ENCODE measurements at places on chromosomes 7 and 10. TPM values are rescaled to one million over a fixed set of nuclear protein-coding genes. Genes with fewer than 3 reads are reported as not detected.

GRCh38 chr7:16350634-16351033 lies 70.7 kb downstream of the CRPPA start:
- no peak for DNase-seq
- H3K4me3 ChIP-seq: no peak overlapping the region
- peaks cover 2% of the 10 kb centered on the region for H3K4me1 ChIP-seq
- H3K36me3 ChIP-seq: no peaks in the 10 kb centered on the region
- H3K27ac ChIP-seq: no peak overlapping the region

The DNAJC1 gene
- 46.2 TPM for total RNA-seq

The WNT8B gene
- not detected for total RNA-seq

DNA sequence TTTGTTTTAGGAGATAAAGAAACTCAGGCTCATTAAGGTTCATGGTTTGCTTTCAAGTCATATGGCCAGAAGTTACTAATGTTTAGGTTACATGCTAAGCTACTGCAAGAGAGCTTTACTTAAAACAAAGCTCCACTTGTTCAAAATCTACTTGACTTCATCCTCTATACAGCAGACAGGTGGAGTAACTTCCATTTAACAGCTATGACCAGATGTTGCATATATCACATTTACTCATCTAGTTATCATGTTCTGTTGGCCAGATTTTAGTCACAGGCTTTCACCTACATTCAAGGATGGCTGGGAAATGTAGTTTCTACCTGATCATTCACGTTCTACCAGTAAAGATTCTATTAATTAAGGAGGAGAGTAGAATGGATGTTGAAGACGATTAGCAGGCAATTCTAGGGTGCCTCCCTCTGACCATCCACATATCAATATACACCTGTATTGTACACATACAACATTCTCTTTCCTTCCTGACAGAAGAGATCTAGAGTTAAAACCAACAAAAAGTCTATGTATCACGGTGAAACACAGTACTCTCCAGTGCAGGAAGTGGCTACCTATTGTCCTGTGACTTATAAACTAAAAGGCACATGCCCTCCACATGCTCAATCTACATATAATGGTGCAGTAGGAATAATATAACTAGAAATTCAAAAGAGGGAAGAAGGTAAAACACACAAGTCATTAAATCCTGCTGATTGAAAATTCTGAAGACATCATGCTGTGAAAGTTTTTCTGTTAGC lies 488.0 kb downstream of the MDFIC start:
- H3K4me1 ChIP-seq: no peaks in the 10 kb centered on the region
- no peak for DNase-seq
- no peak overlapping the region for H3K4me3 ChIP-seq
- no peak overlapping the region for H3K27ac ChIP-seq
- no peaks in the 10 kb centered on the region for H3K27me3 ChIP-seq

- H3K27ac ChIP-seq: no peak overlapping the region
- no peaks in the 10 kb centered on the region for H3K4me1 ChIP-seq
- H3K4me3 ChIP-seq: no peak overlapping the region
- no peaks in the 10 kb centered on the region for H3K36me3 ChIP-seq
Measured at GRCh38 chr10:59887972-59888640, 18.2 kb downstream of the CCDC6 start.

The TUBB8 gene
- total RNA-seq: not detected

GRCh38 chr7:28815928-28816373 lies 142.2 kb downstream of the TRIL start:
- H3K27me3 ChIP-seq: no peaks in the 10 kb centered on the region
- H3K4me3 ChIP-seq: no peak overlapping the region
- no peak for DNase-seq
- no peak overlapping the region for H3K27ac ChIP-seq
- H3K4me1 ChIP-seq: peaks cover 5% of the 10 kb centered on the region

The SGMS1 gene
- total RNA-seq: 82.1 TPM

DNA sequence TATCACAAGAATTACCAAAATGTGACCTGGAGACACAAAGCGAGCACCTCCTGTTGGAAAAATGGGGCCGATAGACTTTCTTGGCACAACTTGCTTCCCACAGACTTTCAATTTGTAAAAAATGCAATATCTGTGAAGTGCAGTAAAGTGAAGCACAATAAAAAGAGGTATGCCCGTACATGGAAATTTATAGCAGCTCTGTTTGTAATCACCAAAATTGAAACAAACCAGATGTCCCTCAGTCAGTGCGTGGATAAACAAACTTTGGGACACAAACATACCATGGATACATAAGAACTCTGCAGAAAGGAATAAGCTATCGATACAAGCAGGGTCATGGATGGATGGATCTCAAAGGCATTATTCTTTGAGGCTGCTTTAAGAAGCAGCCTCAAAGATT lies 33.6 kb downstream of the ARID5B start:
- DNase-seq: peak; percentile 51
- H3K4me1 ChIP-seq: peaks cover 24% of the 10 kb centered on the region
- no peaks in the 10 kb centered on the region for H3K27me3 ChIP-seq
- H3K36me3 ChIP-seq: no peaks in the 10 kb centered on the region
- no peak overlapping the region for H3K4me3 ChIP-seq

GRCh38 chr10:35422228-35422627 lies 85.9 kb downstream of the CCNY start:
- no peak for DNase-seq
- no peaks in the 10 kb centered on the region for H3K27me3 ChIP-seq
- H3K4me3 ChIP-seq: no peak overlapping the region
- H3K27ac ChIP-seq: peak overlapping the region; percentile 75
- H3K36me3 ChIP-seq: no peaks in the 10 kb centered on the region
- H3K4me1 ChIP-seq: peaks cover 26% of the 10 kb centered on the region

- no peaks in the 10 kb centered on the region for H3K36me3 ChIP-seq
- H3K27me3 ChIP-seq: no peaks in the 10 kb centered on the region
- H3K4me3 ChIP-seq: no peak overlapping the region
Measured at GRCh38 chr7:85596827-85597226, 410.0 kb upstream of the SEMA3D start.

GRCh38 chr7:50826371-50827172 lies 43.9 kb upstream of the GRB10 start:
- DNase-seq: peak; percentile 74
- peak overlapping the region; percentile 3 for H3K4me3 ChIP-seq
- H3K27ac ChIP-seq: no peak overlapping the region

The SP4 gene
- 4.9 TPM for total RNA-seq

The SKIDA1 gene
- 0.51 TPM for total RNA-seq

DNA sequence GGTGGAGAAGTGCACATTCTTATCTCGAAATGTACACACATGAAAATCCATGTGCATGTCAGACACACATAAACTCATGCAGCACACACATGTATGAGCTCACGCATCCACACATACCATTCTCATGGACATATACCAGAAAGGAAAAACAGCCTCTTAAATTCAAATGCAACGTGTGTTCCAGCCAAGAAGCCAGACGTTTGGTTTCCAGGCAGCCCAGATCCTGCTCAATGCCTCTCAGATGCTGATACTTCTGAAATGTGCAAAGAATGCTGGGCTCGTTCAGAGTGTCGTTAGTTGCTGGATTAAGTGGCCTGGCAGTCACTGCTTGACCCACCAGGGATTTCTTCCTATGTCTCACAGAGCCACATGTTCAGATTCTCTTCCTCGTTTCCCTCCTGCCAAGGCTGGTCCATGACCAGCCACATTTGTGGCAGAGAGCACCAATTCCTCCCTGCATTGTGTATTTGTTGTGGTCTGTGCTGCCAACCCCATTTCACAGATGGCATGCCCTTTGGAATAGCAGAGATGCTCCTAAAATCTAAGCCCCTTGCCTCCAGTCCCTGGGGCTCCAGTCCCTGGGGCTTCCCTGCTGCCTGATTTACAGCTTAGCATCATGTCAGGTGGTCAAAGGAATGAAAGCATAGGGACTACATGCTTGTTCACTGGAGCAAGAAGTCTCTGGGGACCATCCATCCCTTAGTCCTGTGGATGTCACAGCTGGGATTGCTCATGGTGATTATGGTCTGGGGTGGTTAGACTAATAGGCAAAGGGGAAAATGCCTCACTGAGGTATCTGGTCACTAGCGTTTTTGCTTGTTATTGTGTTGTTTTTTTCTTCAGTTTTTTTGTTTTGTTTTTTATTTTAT lies 426.6 kb downstream of the PLXNA4 start:
- DNase-seq: no peak
- H3K4me1 ChIP-seq: no peaks in the 10 kb centered on the region
- no peak overlapping the region for H3K4me3 ChIP-seq
- H3K27ac ChIP-seq: no peak overlapping the region
- no peaks in the 10 kb centered on the region for H3K36me3 ChIP-seq

DNA sequence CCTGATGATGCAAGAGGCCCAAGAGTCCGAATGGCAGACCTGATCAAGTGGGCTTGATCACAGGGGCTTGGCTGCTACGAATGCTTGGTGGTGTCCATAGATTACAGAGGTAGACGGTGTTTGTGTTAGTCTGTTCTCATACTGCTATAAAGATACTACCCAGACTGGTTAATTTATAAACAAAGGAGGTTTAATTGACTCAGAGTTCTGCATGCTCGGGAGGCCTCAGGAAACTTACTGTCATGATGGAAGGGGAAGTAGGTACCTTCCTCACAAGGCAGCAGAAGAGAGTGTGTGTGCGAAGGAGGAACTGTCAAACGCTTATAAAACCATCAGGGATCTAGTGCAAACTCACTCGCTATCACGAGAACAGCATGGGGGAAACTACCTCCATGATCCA lies 268.9 kb upstream of the KLF6 start:
- no peaks in the 10 kb centered on the region for H3K4me1 ChIP-seq
- H3K36me3 ChIP-seq: no peaks in the 10 kb centered on the region
- H3K4me3 ChIP-seq: no peak overlapping the region
- H3K27ac ChIP-seq: no peak overlapping the region

GRCh38 chr10:55168343-55168742 lies 367.3 kb upstream of the PCDH15 start:
- H3K36me3 ChIP-seq: no peaks in the 10 kb centered on the region
- no peaks in the 10 kb centered on the region for H3K4me1 ChIP-seq
- no peak overlapping the region for H3K4me3 ChIP-seq
- no peaks in the 10 kb centered on the region for H3K27me3 ChIP-seq
- no peak overlapping the region for H3K27ac ChIP-seq

- DNase-seq: no peak
- H3K27me3 ChIP-seq: no peaks in the 10 kb centered on the region
- no peak overlapping the region for H3K4me3 ChIP-seq
- H3K36me3 ChIP-seq: peaks cover 8% of the 10 kb centered on the region
- peaks cover 2% of the 10 kb centered on the region for H3K4me1 ChIP-seq
Measured at GRCh38 chr10:132326344-132326889, 5.6 kb upstream of the LRRC27 start.

The DYNC1I1 gene
- total RNA-seq: 0.17 TPM

DNA sequence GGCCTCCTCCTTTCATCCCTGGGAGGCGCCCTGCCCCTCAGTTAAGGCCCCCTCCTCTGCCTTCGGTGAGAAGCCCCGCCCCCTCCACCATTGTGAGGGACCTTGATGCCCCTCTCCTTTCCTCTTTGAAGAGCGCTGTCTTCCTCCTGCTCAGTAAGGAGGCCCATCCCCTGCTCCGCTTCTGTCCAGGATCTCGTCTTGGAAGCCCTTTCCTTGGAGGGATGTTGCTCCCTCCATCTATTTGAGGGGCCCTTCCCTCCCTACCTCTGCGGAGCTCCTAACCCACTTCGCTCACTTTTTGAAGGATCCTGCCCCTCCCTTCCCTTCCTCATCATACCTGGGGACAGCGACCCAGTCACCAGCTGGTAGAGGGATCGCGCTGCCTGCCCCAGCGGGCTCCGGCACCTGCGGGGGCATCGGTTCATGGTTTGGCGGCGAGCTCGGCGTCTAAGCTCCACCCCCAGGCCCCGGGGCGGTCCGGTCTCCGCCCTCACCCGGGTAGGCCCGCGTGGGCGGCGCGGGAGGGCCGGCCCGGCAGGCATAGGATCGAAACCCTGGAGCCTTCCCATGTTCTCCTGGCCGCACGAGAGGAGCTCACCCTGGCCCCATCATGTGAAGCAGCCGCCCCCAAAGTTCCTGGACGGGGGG lies 4.1 kb downstream of the KCNIP2 start:
- no peaks in the 10 kb centered on the region for H3K36me3 ChIP-seq
- no peak for DNase-seq
- no peak overlapping the region for H3K27ac ChIP-seq
- no peaks in the 10 kb centered on the region for H3K4me1 ChIP-seq
- H3K4me3 ChIP-seq: peak overlapping the region; percentile 9

DNA sequence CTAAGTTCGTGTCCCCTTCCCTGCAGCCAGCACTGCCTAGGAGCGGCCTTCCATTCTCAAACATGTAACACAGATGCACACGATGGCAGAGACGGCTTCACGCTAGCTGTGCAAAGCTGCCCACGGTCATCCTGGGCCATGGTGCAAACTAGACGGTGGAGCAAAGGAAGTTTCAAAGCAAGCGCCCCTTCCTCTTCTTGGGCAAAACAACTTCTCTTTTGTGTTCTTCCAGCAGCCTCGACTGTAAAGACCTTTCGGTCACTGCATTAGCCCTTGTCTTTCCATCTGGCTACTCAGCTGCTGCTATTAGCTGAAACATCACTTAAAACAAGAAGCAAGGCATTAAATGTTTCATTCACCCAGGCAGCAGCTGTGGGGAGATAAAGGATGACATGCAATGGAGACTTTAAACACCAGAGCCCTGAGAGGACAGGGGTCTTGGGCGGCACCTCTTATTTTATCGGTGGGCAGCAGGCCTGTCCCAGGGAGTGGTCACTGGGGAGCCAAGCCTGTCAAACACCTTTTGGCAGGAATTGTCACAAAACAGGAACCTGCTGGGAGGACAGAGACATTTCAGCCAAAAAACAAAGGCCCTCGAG lies 214.8 kb downstream of the KLF6 start:
- no peak for DNase-seq
- H3K36me3 ChIP-seq: no peaks in the 10 kb centered on the region
- H3K4me3 ChIP-seq: no peak overlapping the region
- no peak overlapping the region for H3K27ac ChIP-seq
- H3K27me3 ChIP-seq: no peaks in the 10 kb centered on the region

DNA sequence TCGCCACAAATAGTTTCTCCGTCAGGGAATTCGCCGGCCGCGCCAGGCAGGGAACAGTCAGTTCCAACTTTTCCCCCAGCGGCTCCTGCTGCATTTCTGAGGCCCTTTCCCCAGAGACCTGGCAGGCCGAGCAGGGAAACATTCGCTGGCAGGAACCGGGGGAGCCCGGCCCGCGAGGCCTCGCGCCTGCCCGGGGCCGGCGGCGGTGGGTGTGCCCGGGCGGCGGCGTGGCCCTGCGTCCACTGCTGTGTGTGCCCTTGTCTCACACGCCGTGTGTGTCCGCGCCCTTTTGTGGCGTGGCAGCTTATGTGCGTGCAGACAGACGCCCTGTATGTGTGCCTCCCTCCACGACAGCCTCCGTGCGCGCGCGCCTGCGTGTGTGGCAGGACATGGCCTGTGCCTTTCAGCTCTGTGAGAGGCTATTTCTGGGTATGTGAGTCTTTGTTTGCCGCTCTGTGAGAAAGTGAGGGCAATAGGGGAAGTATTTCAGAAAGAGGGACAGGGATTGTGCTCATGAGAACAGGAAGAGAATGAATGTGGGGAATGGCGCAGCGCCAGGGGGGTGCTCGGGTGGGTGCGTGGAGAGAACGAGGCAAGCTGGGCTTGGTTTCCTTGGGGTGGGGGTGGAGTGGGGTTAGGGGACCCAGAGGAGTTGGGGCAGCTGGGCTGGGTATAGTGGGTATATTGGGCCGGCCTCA lies 689 bp upstream of the SMARCD3 start:
- H3K4me3 ChIP-seq: peak overlapping the region; percentile 66
- H3K36me3 ChIP-seq: no peaks in the 10 kb centered on the region

The SMKR1 gene
- 0.51 TPM for total RNA-seq

GRCh38 chr10:48216204-48216505 lies 58.3 kb downstream of the FRMPD2 start:
- no peaks in the 10 kb centered on the region for H3K4me1 ChIP-seq
- no peak overlapping the region for H3K4me3 ChIP-seq
- H3K27me3 ChIP-seq: no peaks in the 10 kb centered on the region
- H3K36me3 ChIP-seq: no peaks in the 10 kb centered on the region

Measured in fibroblast of lung (primary cell).